ENCODE measurements at places on chromosomes 3 and 15.

DNA sequence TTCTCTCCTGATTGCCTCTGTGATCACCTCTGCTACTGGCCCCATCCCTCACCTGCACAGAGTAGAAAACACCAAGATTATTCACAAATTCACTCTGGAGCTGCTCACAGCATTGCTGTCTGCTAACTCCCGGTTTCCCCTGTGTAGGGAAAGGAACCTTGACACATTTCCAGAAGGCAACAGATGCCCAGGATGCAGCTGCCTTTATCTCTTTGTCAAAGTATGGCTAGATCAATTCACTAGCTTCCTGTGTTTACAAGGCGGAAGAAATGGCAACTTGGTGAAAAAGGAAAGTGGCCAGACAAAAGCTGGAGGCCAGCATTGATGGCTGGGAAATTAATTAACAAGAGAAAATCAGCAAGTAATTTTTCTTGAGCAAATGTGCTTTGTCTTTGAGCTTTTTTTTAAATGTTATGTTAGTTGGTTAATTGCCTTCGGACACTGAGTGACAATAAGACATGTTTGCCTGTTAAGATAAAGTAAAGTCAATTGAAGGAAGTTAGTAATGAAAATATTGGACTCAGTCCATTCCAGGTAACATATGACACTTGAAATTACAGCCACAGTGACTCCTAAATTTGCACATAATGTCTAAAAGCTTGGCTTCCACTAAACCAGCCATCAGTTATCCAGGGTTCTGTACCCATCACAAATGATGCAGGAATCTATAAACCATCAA is 394.6 kb upstream of the IL12A start:
- DNase-seq, result no peak

- no peak for DNase-seq
Observed at GRCh38 chr3:23863060-23863459, 53.7 kb downstream of the NKIRAS1 start.

GRCh38 chr15:82056958-82057823 is 11.4 kb upstream of the MEX3B start:
- no peak for DNase-seq

DNA sequence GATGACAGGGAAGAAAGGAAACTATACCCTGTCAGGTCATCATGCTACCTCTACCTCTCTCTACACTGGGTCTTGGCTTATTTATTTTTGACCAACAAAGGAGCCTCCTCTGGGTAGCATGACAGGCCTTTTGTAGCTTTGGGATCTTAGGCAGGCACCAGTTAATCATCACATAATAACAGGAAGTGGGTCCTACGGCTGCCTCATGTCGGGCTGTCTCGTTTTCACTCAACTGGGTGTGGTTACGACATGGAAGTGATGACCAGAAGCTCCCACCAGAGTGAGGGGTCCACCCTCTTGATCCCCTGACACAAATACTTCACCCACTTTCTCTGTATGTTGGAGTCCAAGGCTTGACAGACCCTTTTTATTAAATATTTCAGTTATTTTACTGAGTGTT is 105.3 kb downstream of the CD47 start:
- no peak for DNase-seq

GRCh38 chr15:55992769-55993110 is 672 bp downstream of the NEDD4 start:
- no peak for DNase-seq

DNA sequence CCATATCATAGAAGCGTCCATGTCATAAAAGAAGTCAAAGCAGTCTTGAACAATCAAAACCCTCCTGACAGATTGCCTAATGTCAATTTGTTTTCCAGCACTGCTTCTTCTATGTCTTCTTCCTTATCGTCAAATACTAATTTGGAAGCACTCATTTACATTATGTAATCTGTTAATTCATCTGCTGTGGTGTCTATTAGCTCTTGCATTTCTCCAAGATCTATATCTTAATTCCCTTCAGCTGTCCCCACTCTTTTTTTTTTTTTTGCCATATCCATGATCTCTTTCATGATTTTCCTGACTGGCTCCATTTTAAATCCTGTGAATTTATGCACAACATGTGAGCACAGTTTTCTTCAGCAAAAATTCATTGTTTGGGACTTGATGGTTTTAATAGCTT is 560.5 kb upstream of the ARPP21 start:
- DNase-seq, result no peak

GRCh38 chr3:707041-707440 is 385.8 kb upstream of the CNTN6 start:
- no peak for DNase-seq

- DNase-seq, result no peak
Observed at GRCh38 chr3:172711454-172711795, 558 bp upstream of the NCEH1 start.

DNA sequence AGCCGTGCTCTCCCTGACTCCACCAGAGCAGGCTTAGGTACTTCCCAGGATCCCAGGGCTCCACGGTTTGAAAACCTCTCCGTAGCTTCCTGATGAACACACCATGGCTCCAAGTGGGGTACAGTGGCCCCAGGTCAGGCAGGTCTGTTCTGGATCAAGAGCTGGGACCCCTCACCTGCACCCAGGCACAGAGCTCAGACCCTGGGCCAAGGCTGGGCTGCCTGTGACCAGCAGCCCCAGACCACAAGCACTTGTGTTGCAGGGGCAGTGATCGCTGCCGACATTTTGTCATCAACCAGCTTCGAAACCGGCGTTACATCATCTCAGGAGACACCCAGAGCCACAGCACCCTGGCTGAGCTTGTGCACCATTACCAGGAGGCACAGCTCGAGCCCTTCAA is 5.3 kb downstream of the SH2D7 start:
- DNase-seq, result no peak

DNA sequence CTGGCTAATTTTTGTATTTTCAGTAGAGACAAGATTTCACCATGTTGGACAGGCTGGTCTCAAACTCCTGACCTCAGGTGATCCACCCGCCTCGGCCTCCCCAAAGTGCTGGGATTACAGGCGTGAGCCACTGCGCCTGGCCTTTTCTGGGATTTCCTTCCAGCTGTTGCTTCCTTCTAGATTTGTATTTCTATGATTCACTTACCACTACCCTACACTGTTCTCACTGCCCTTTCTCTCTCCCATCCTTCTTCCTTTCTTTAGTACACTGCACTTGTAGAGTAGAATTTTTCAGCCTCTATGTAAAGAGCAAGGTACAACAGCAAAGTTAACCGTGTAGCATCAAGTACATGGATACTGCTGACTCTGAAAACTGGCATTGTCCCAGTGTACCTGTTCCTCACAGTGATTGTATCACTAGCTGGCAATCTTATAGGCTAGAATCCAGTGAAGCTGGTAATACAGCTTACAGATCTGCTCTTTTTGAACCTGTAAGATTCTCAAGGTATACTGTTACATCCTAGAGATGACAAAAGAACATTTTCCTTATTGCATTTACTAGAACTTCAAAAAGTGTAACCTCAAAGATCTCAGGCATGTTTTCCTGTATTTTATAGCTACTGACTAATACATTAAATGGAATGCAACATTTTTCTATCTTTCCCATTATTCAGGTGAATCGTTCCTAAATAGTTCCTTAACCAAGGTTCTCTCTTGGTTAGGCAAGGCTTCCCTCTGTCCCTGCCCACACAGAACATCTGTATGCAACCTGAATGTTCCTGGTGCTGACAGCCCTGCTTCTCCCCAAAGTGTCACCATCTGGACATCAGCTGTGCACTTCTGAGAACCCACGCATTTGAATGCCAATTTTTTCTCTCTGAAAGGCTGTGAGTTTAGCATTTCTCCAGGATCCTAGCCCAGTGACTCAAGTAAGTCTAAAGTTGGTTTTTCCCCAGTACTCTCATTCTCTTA is 74.1 kb upstream of the RAP2B start:
- DNase-seq, result no peak

- no peak for DNase-seq
Observed at GRCh38 chr3:81716870-81717509, 44.5 kb downstream of the GBE1 start.

GRCh38 chr3:94972066-94972465 is 909.2 kb downstream of the NSUN3 start:
- DNase-seq, result no peak

DNA sequence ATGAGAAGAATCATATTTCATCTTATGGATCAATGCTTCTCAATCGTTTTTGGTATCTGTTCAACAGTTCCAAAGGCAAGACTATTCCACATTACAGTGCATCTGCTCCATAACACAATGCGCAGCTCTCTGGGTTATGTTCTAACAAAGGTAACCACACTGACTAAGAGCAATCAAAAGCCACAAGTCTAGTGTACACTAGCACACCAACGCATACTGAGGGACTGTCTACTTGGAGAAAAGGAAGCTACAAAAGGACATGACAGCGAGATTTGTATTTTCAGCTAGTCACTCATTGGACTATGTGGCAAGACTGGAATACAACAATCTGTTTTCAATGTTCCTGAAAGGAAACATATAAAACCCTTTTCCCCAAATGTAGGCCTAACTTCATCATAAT is 35.8 kb downstream of the SETD2 start:
- DNase-seq, result no peak

GRCh38 chr3:171465763-171466162 is 5.6 kb upstream of the TNIK start:
- no peak for DNase-seq

DNA sequence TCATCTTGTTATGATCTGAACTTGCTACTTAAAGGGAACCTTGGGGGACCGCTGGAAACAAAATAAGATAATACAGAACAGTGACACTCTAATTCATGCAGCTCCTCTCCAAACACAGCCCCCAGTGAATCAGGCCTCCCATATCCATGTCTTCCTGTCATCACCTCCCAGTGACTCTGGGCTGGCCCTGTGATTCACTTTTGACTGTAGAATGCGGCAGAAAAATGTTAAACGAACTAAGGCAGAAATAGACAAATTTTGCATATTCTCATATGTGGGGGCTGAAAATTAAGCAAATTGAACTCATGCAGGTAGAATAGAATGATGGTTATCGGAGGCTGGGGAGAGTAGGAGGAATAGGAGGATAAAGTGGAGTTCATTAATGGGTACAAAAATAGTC is 20.2 kb upstream of the GADL1 start:
- DNase-seq, result no peak

GRCh38 chr3:172163320-172163719 is 123.9 kb downstream of the FNDC3B start:
- DNase-seq, result no peak

- DNase-seq, result no peak
Observed at GRCh38 chr3:39494781-39495180, 27.3 kb downstream of the MOBP start.

DNA sequence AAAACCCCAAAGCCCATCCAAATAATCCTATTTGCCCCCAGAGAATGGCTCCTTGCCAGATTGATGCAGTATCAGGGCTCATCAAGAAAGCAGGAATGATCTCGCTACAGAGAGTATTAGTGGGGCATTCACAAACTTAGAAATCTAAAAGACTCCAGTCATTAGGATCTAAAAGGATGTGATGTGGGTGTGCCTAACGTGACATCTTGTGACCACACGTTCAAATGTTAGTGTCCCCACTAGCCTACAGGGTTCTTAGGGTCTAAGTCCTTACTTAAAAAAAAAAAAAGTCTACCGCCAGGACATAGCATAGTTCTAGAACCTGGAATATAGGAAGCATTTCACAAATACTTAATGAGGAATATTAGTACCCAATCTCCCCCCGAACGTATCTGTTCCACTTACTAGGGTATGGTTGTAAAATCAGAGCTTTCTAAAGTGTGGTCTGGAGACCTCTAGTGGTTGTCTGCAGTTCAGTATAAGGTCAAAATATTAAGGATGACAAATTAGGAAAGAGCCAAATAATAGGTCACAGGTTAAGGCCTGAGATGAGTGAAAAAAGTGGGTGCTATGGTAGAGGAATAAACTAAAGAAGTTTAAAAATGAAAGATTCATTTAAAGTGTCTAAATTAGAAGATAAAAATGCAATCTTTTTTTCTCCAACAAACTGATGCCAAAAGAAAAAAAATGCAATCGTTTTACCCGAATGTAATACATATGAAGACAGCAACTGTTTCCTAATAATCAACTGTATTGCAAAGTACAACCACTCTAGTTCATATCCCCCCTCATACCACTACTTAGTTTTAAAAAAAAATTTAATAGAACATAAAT is 4.2 kb upstream of the CHRM5 start:
- no peak for DNase-seq

All from amygdala (tissue), 56 donors.